Fibroblast of skin of abdomen (primary cell): ENCODE measurements at places on chromosomes 5 and 9.

DNA sequence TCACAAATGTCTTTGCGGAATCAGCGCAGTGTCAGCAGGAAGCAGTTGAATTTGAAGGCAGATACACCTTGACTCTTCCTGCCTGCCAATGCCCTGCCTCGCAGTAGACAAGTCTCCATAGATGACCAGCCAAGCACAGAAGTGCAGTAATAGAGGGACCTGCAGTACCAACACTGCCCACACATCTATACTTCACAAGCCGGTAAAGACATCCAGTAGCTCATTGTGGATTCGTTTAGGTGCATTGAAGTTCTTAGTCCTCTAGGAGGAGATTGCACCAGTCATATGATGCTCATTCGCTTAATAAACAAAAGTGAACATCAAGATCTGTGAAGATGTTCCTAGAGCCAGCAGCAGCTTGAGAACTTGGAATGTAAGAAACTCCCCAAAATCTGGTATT is 7.1 kb upstream of the IFNA2 start:
- DNase-seq: peak; percentile 3

- DNase-seq: no peak
Measured at GRCh38 chr5:112979723-112980122, 3.1 kb downstream of the DCP2 start.

DNA sequence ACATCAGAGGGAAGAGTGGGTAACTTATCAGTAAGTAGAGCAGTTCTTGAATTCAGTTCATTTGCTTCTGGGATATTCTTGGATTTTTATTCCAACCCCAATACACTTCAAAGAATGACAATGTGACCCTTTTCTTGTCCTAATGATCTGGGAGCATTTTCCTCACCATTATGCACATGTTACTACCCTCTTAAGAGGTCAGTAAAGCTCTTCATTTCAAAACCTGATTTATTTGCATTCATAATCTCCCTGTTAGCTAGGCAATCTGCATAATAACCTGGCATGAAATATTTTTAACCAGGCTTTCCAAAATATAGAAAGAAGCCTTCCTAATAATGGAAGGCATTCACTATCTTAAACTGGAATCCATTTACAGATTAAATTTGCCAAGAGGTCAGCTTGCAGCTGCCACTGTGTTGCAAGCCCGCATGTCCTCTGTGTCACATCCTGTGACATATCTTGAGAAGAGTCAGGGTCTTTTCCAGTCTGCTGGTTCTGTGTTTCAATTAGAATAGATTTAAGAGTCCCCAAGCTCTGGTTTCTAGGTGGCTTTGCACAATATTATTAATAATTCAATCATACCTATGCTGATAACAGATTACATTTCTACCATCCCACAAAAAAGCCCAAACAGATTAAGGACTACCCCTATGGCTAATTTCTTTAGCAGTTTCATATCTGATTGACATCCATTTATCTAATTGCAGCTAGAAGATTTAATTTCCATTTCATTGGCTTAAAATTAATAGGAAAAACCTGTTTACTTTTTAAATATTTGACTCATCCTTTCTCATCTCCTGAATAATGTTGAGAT is 30.9 kb upstream of the PPP2R2B start:
- DNase-seq: no peak

- DNase-seq: no peak
Measured at GRCh38 chr5:100899675-100900074, 3.4 kb downstream of the ST8SIA4 start.

DNA sequence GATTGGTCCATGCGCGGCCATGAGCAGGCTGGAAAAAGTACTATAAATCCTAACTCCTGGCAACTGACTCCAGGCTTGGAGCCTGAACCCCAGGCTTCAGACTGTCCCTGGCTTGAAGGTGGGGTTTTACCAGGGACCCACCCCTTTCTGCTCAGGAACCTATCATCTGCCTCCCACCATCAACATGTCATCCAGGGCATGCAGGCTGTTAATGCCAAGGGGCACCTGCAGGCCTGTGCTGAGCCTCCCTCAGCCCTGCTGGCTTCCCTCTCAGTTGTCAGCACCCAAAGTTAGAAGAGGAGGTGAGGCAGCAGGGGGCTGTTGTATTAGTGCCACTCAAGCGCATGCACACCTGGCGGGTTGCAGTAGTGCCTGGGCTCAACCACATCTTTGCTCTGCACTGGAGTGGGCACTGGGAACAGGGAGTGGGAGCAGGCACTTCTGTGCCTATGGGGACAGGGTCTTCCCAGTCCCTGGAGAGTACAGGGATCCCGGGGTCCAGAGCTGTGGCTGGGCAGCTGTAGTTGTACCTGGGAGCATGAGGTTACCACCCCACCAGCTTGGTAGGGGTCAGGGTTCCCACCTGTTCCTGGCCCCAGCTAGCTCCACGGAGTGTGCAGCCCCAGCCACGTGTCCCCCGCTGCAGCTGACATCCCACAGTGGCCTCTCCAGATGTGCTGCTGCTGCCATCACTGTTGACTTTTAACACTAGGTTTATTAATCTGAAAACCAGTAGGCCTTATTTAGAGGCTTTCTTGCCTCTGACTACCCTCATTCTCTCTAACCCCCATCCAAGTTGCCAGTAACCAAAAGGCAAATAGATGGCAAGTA is 306.2 kb upstream of the RIOK2 start:
- no peak for DNase-seq
